ENCODE measurements at places on chromosomes 7 and 10.

DNA sequence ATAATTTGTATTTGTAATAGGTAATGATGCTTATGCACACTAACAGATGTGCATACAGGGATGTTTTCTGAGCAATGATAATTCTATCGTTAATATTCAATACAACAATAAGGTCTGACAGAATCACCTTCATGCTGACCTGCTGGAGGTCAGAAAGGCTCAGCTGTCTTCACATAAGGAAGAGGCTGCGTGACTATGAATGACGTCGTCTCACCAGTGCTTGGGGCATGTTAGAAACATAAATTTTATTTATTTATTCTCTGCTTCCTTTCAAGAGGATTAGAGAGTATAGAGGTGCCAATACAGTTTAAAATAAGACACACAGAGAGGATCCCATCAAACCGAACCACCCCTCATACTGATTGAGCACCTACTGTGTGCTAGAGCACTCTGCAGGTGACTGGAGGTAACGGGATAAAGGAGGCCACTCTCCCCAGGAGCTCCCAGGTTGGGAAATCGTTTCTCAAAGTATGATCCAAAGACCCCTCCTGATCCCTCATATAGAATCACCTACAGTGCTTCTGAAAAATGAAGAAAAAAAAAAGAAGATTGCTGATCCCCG is 265.6 kb upstream of the NPVF start:
- DNase-seq: no peak

DNA sequence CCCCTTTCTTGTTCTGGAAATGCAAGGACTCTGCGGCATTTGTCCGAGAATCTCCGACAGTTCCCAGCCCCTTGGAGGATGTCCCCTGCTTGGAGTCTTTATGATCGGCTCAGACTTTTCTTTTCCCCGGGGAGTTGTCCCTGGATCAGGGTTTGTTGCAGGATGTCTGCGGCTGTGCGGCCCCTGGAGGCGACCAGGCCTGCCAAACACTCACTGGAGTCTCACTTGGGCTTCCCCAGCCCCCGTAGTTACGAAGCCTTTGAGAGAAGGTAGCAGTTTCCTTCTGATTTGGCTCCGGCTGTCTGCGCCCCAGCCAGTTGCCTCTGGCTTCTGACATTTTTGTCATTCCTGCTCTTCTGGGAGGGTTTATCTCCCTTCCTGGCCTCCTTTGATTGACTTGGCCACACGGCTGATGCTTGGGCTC is 16.1 kb downstream of the COL26A1 start:
- DNase-seq: no peak

DNA sequence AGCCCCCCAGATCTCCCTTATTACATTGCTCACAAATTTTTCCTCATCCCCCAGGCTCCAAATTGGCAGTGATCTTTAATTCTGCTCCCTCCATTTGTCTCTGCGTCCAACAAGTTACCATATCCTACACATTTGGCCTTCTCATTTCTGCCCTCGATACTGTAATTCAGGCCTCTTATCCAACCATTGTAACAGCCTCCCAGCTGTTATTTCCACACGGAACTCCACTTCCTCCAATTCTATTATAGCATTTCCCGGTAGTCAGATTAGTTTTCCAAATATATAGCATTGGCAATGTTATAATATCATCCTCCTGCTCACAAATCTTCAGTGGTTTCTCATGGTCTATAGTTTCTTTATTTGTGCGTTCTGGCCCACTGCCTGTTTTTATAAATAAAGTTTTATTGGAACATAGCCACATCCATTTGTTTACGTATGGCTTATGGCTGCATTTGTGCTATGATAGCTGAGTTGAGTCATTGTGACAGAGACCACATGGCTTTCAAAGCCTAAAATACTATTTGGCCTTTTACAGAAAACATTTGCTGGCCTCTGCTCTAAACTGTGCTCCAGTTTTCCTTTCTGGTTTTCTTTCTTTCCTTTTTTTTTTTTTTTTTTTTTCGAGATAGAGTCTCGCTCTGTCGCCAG is 126.5 kb upstream of the ZNF438 start:
- no peak for DNase-seq

GRCh38 chr7:17186745-17187530 is 111.5 kb upstream of the AHR start:
- DNase-seq: no peak

- no peak for DNase-seq
Observed at GRCh38 chr7:5797716-5798115, 16.3 kb upstream of the RNF216 start.

DNA sequence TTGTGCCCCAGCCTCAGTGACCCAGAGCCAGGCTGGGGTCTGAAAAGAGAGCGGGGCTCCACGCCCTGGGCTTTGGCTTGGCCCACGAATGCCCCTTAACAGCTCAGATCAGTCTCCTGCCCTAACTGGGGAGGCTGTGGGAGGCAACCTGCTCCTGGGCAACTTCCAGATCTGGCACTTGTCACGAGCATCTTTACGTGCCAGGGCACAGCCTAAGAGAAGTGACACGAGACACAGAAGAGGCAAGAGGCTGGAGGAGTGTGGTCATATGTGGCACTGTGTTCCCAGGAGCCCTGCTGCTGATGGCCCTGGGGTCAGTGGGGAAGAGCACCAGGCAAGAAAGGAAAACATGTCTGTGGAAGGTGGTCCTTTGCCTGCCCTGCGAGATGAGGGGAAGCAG is 97.8 kb upstream of the BTBD16 start:
- DNase-seq: no peak

DNA sequence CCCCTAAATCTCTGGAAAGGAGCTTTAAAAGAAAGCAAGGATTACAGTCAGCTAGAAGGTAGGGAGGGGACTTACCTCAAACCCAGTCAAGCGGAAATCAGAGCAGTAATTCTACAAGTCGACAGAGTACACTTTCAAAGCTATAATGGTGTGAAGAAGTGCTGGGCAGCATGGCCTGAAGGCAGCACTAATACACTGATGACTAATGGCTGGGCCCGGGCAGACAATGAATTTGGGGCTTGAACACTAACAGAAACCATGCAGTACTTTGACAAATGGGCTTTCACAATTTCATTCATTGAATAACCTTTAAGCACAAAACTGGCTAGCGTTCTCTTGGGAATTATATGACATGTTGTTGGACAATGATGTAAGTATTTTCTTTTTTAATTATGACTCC is 4.7 kb downstream of the GLI3 start:
- no peak for DNase-seq

GRCh38 chr7:46763344-46763743 is 818.6 kb downstream of the TNS3 start:
- no peak for DNase-seq

- DNase-seq: peak; percentile 42
Observed at GRCh38 chr10:131838966-131839742, 61.7 kb upstream of the PPP2R2D start.

- no peak for DNase-seq
Observed at GRCh38 chr10:104301907-104302690, 33.1 kb downstream of the GSTO2 start.

DNA sequence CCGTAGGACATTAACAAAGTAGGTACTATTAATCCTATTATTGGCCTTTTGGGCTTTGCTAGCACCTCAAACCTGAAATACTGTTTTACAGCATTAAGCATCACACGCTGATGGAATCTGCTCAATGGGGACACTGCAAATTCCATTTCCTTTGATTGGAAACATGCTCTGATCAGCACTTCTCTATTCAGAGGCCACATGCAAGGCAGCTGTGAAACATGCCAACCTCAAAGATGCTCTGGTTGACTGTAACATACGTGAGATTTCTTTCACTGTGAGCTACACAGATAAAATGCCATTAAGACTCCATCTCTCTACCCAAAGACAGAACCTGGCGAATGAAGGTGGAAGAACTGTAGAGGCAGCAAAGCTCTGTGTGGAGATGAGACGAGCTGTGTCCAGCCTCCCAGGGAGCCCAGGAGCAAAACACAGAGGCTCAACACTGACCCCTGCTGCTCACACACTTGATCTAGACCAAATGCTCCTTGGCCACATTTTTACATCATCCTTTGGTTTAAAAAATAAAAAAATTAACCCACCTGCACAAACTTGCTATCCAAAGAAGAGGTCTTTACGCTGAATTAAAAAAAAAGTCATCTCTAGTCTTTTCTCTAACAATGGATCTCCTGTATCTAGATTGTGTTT is 8.0 kb downstream of the RSU1 start:
- DNase-seq: peak; percentile 83

DNA sequence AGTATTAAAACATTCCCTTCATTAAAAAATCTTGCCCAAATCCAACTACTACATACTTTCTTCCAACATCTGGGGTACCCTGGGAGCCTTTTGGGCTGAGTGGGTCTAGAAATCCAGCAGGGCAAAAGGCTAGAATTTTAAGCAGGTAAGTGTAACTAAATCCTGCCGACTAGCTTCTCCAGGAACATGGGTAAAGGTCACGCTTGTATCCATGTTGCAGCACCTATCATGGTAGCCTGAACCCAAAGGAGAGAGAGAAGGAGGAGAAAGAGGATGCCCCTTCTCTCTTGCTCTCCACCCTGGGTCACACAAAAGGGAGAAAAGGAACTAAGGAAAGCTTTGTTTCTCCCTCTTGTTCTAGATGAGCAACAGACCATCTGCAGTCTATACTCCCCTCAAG is 53.3 kb downstream of the ZNF680 start:
- no peak for DNase-seq

- no peak for DNase-seq
Observed at GRCh38 chr7:92884218-92884617, 47.8 kb upstream of the CDK6 start.

DNA sequence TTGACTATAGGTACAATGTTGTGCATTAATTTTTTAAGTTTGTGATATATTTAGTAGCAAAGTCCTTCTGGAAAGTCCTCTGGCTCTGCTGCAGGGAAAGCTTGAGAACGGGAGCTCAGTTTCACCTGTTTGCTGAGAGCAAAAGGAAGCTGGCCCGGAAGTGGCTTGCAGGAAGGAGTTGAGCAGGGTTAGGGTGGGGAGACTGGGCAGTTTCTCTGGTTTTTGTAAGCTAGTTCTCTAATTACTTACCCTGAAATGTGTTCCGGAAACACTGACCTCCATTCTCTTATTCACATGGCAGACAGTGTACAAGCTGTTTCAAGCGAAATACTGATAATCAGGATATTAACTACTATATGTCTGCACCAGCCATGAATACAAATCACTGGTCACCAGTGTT is 22.3 kb downstream of the MAP3K8 start:
- DNase-seq: peak; percentile 69

DNA sequence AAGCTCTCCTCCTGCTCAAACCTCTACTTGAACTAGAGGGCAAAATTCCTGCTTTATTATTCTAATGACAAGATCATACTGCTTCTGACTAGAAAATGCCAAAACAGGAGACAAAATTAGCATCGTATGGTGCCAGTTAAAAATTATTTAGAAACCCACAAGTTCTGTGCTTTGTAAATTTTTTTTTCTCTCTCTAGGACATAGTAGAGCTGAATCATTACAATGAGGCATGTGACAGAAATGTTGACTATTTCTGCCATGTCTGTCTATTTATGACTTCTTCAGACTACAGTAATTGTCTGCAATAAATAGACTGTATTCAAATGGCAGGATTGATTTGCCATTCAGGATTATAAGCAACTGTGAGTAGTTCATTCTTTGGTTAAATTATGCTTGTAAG is 335.8 kb downstream of the PRPF18 start:
- no peak for DNase-seq

GRCh38 chr7:2640846-2641316 is 9.1 kb downstream of the TTYH3 start:
- no peak for DNase-seq

- no peak for DNase-seq
Observed at GRCh38 chr10:79927111-79927828, 21.6 kb downstream of the SFTPD start.

DNA sequence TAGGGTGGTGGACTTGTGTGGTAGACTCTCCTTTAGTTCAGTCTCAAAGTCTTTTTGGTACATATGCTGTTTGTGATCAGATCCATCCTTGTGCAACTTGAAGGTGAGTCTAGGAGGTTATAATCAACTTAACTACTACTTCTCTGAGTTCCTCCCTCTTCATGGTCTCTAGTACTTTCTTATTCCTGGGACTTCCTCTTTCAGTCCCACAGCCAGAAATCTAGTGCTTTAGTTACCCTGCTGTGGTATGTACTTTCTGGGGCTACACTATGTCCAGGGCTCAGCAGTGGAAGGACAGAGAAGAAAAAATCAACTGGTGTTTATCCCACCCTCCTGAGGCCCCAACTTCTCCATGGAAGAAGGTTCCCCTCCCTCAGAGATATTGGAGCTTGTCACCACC is 19.4 kb upstream of the ATAD1 start:
- DNase-seq: no peak

- no peak for DNase-seq
Observed at GRCh38 chr7:116547347-116547746, 22.5 kb downstream of the CAV1 start.

DNA sequence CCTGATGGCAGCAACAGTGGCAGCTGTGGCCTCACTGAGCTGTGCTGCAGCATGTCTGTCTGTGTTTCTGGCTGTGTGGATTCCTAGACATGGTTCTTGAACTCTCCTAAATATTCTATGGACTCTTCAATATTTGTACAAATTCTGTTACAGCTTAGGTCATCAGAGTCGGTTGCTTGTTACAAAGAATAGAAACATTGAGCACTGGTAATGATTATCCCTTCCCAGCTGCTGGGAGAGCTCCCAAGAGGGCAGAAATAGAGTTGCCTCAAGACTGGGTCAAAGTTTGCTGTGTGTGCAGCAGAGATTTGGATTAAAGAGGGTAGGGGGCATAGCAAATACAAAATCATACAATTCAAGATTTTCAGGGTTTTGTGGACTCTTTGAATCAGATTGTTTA is 337.1 kb upstream of the AKR1E2 start:
- no peak for DNase-seq

- no peak for DNase-seq
Observed at GRCh38 chr10:88288320-88289059, 294.6 kb downstream of the RNLS start.

GRCh38 chr10:59713196-59713821 is 3.7 kb upstream of the SLC16A9 start:
- DNase-seq: no peak
